ENCODE measurements at places on chromosomes 3 and 15.

DNA sequence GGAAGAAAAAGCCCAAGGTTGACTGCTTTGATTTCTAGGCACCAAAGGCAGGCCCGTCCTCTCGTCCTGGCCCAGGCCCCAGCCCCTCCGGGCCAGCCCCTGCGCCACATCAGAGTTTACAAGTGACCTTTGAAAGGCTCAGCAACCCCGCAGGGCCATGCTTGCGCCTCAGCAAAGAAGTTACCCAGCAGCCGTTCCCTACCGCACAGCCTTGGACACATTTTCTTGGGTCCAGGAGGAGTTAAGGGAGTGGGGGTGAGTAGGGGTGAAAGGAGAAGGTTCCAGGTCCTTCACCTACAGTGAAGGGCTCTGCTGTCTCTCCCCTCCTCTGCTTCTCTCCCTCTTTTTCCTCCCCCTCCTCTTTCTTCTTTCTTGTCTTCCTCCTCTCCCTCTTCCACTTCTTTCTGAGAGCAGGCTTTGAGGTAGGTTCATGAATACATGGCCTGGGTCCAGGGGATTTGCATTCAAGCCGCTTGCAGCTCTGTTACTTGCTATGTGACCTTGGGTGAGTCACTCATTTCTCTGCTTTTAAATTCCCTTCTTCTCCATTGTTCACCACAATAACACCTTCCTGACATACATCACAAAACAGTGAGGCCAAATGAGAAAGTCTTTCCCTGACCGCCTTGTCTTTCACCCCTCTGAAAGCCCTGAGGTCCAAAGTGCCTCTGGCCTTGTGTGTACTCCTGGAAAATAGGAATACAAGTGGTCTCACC lies 223.3 kb upstream of the TPRG1 start:
- DNase-seq, result no peak

DNA sequence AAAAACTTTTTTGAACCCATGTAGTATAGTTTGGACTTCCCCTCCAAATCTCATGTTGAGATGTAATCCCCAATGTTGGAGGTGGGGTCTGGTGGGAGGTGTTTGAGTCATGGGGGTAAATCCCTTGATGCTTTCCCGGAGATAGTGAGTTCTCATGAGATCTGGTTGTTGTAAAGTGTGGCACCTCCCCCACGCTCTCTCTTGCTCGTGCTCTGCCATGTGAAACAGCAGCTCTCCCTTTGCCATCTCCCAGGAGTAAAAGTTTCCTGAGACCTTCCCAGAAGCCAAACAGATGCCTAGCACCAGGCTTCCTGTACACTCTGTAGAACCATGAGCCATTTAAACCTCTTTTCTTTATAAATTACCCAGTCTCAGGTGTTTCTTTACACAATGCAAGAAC lies 16.0 kb upstream of the RNU6-1 start:
- no peak for DNase-seq

DNA sequence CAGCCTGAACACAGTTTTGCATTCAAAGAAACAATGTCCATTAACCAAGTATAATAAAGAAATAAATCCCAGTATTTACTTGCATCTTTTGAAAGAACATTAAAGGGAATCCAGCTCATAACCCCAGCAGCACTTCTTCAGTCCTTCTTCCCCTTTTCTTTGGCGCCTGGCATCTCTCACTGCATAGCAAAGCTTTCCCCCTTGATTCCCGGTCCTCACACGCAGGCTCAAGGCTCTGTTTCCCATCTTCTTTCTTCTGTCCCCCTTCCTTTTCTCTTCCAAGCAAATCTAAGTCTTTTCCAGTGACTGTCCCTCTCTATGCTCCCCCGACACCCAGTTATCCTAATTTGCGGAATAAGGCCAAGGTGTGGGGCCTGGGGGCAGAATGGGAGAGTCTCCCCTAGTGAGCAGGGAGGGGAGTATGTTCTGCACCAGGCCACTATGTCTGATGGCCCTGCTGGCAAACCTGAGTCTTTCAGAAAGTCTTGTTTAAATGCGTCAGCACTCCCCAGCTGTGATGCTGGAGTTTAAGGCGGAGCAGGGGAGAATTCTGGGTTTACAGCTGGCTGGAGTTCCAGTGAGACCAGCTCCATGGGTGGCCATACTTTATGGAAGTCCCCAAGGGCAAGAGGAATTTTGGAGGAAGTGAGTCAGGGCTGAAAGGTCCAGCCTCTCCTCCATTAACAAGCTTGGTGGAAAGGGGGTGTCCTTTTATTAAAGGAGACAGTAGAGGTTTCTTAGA lies 42.1 kb downstream of the GOLGA6A start:
- DNase-seq, result no peak

- DNase-seq, result no peak
These were observed 62.5 kb downstream of the MYO5A start for GRCh38 chr15:52466134-52466701.

- DNase-seq, result no peak
These were observed 85.0 kb upstream of the XCR1 start for GRCh38 chr3:46112296-46112695.

GRCh38 chr15:92605225-92605944 lies 50.2 kb downstream of the FAM174B start:
- DNase-seq, result no peak

- no peak for DNase-seq
These were observed 191.5 kb upstream of the EPHA6 start for GRCh38 chr3:96622878-96623277.

DNA sequence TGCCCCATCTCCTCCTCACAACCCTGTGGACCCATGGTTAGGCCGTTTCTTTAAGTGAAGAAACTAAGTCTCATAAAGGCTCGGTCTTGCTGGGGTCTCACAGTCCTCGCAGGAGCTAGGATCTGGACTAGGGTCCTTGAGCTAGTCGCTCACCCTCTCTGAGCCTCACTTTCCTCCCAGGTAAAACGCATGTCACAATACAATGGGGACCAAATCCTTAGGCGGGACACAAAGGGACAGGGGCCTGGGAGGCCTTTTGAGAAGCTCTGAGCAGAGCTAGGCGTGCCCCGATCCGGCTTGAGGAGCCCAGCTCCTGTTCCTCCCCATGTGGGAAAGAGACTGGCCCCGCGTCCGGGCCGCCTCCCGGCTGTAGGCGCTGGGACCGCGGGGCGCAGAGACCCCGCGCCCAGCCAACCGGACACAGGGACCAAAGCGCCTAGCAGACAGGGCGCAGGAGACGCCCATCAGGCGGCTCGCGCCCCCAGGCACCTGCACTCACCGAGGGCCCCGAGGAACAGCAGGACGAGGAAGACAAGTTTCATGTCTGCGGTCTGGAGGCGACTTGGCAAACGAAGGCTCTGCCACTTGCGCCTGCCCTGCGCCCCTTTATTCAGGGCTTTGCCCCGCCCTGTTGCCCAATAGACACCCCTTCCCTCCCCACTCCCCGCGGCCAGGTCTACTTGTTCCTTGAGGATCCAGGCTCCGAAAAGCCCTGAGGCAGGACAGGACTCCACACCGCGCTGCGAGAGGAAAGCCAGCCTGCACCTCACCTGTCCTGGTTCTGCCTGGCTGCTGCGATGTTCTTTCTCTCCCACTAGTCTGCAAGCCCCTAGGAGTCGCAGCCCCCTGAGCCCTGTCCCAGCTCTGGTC lies at the start of gene LTF:
LTF (minus strand) TSS at position 580 of the 870 bp plus-strand sequence; CDS start at position 542, 38 bp downstream.
- no peak for DNase-seq

DNA sequence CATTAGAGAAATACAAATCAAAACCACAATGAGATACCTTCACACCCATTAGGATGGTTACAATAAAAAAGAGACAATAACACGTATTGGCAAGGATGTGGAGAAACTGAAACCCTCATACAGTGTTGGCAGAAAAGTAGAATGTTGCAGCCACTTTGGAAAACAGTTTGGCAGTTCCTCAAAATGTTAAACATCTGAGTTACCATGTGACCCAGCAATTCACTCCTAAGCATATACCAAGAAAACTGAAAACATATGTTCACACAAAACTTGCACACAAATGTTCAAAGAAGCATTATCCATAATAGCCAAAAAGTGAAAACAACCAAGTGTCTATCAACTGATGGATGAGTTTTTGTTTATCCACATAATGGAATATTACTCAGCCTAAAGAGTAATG lies 166.9 kb upstream of the FAM3D start:
- no peak for DNase-seq

GRCh38 chr3:115099134-115099985 lies 47.7 kb downstream of the ZBTB20 start:
- DNase-seq, result no peak

DNA sequence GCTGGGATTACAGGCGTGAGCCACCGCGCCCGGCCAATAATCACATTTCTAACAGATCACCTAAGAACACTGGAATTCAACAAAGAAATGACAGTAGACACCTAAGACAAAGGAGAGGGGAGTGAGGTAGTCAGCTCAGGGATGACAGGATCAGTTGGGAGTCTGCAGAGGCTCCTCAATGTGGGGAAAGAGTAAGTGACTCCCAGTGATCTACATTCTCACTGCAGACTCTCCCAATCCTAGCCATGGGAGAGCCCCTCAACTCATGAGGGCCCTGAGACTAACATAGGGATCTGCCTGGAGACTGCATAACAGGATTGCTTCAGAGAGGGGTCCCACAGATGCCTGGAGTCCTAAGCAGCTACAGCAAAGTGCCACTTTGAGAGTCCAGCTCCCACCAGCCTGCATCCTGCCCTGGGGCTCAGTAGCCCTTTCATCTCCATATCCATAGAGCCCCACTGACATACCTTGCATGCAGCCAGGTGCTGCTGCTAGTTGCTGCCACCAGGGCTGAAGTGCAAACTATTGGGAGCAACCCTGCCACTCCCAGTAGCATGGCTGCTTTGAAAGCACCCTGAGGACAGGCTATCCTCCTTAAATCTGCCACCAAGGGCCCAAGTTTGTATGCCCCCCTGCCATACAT lies 21.8 kb upstream of the PFN2 start:
- DNase-seq, result no peak

DNA sequence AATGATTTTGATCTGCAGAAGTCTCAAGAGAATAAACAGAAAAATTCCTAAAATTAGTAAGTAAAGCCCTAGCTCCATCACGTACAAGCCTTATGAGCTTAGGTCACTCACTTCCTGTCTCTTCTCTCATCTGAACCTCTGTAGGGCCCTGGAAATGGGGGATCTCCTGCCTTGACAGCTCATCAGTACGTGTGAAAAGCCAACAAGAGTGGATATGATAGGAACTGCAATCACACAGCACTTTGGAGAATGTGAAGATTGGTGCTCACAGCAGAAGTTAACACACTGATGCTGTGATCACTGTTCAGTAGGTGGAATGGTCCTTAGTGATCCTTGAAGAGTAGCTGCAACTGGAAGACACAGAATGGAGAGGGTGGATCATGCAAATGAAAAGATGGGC lies 27.8 kb upstream of the ALDH1L1 start:
- DNase-seq, result no peak

Measured in GF-D8 (cell line).